ENCODE measurements at places on chromosomes 7 and 10. TPM values are rescaled to one million over a fixed set of nuclear protein-coding genes. Genes with fewer than 3 reads are reported as not detected.

LIPN gene
- total RNA-seq, result 0.24 TPM

NKX6-2 gene
- total RNA-seq, result 0.14 TPM

TUBB8 gene
- 0.46 TPM for total RNA-seq

CALML3 gene
- not detected for total RNA-seq

ACBD7 gene
- 0.76 TPM for total RNA-seq

MORN4 gene
- 9.0 TPM for total RNA-seq

KCNMA1 gene
- 27.9 TPM for total RNA-seq

CPEB3 gene
- total RNA-seq, result 3.7 TPM

- no peak for DNase-seq
Observed at GRCh38 chr10:76397181-76398042, 966.0 kb downstream of the LRMDA start.

DNA sequence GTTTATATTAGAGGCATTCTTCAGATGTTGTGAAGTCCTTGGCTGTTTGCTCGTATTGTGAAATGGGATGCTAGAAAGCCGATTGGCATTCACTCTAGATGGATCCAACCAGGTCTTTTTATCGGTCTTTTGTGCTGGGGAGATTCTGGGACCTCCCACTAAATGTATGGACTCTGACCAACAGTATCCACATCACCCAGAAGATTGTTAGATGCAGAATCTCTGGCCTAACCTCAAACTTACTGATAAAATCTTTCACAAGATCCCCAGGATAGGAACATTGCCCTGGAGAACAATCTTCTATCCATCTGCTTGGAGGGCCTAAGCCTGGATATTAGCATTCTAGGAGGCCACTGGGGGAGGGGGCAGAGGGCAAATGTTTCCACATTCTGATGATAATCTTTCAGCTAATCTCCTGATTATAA is 160.9 kb downstream of the PLXDC2 start:
- DNase-seq, result no peak

GRCh38 chr7:123633553-123633952 is 22.1 kb upstream of the LMOD2 start:
- DNase-seq, result no peak

- no peak for DNase-seq
Observed at GRCh38 chr10:963186-963585, 25.0 kb upstream of the GTPBP4 start.

DNA sequence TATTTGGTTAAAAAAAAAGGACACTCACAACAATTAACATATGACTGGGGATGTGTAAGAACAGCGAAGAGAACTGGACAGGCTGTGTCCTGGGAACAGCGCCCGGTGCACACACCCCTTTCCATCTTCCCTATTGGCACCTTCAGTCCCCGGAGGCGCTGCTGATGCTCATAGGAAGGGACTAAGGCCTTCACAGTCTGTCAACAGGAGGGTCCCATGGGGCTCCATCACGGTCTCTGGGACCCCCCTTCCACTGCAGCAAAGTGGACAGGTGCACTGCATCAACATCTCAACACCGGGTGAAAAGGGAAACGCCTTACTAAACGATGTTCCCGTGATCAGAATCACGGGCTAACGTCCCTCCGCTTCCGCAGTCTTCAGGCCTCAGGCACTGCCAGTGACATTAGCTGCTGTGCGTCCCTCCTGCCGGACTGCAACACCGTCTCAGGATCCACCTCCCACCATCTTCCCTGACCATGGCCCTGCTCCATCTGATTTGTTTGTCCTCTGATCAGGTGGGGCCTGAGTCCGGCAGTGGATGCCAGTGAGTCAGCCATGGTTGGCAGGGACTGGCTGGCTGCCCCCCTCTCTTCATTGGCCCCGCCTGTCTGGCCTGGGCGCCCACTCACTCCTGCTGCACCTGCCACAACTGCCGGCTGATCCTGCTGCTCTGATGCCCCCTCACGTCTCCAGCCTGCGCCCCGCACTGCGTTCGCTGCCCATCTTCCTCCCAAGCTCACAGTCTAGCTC is 614.7 kb downstream of the DNAJB6 start:
- DNase-seq, result peak; percentile 49

DNA sequence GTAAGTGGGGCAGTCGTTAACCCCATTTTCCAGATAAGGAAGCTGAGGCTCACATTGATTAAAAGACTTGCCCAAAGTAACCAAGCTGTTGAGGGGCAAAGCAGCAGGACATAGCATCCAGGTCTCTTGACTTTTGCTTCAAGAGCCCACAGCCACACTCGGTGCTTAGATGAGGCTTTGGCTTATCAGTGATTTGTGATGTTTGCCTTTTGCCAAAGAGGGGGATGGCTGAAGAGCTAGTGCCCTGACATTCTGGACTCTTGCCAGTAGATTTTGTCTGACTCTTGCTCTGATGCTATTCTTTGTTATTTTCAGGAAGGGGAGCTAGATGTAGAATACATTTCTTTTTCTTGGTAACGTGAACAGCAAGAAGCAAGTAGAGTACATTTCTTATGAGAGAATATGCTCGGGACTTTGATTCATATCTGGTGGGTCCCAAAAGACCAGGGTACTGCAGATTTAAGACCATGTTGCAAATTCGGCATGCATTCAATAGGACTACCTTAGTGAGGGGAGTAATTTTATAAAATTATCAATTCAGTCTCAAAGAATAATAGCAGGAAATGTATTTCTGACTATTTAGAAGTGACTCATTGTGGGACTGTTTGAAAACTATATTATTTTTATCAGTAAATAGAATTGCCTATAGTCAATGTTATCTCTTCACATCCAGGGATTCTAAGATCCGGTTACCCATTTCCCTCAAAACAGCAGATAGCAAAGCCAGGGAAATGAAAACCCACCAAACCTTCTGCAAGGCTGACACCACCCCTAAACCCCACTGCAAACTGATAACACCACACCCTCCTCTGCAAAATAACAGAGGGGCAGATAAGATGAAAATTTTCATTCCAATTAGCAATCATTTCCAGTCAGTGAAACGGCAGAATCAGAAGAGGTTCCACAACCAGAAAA is 180.0 kb upstream of the BMPER start:
- DNase-seq, result no peak

- no peak for DNase-seq
Observed at GRCh38 chr10:44577533-44577932, 192.6 kb upstream of the CXCL12 start.

DNA sequence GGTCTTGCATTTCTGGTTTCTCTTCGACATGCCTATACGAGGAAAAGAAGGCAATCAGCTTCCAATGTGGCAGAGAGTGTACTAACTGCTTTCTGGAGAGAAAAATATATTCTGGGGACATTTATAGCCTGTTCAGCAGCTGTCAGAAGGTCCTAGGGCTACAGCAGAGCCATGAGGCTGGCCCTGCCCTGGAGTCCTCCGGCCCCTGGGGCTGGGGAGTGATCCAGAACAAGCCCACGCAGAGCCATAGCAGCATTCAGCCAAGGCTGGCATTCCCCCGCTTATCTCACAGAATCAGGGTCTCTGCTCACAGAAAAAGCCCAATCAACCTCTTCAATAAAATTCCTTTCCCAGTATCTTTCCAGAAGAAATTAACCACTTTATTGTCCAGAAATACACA is 48.9 kb downstream of the FZD1 start:
- DNase-seq, result no peak

DNA sequence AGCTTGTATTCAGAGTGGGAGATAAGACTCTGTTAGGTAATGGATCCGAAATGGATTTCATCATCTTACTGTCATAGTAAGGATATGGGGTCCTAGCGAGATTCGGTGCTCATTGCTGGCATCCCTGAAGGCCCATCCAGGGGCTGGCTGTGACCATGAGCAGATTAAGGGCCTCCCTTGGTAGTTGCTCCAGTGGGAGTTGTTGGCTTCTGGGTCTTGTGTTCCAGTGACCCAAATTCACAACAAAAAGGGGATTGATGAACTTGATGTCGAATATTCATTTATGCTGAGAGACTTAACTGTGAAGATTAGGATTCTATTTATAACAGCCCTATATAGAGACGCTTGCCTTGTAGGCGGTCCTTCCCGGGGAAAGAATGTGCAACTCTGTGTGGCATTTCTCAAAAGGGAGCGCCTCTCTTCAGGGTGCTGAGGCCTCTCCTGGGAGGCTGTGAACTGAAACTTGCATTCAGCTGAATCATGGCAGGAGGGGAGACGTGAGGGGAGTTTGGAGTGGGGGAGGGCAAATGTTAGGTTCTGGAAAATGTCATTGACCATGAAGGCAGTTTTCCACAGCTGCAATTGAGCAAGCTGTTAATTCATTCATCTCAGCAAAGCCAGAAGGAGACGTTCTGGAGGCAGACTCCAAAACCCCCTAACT is 233.1 kb upstream of the FZD8 start:
- DNase-seq, result no peak

GRCh38 chr7:49852619-49853462 is 79.4 kb downstream of the VWC2 start:
- DNase-seq, result no peak

DNA sequence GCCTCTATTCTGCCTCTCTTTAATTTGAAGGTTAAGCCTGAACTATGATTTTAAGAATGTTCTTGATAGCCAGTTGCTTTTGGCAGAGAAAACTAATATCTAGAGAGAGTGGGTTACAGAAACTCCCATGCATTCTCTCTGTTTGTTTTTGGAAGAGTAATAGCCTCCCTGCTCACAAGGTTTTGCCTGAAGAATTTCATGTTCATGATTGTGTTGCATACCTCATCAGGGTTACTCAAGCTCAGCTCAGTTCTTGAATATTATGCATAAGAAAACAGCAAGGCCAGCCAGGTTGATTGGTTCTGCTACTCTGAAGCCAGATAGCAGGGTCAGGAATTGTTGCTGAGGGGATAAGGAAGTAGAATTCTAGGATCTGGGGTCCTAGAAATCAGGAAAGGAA is 137.4 kb downstream of the MDFIC start:
- DNase-seq, result no peak

GRCh38 chr10:3071405-3072198 is 4.3 kb downstream of the PFKP start:
- DNase-seq, result no peak

GRCh38 chr10:86757113-86757972 is 924 bp downstream of the BMPR1A start:
- DNase-seq, result peak; percentile 76

DNA sequence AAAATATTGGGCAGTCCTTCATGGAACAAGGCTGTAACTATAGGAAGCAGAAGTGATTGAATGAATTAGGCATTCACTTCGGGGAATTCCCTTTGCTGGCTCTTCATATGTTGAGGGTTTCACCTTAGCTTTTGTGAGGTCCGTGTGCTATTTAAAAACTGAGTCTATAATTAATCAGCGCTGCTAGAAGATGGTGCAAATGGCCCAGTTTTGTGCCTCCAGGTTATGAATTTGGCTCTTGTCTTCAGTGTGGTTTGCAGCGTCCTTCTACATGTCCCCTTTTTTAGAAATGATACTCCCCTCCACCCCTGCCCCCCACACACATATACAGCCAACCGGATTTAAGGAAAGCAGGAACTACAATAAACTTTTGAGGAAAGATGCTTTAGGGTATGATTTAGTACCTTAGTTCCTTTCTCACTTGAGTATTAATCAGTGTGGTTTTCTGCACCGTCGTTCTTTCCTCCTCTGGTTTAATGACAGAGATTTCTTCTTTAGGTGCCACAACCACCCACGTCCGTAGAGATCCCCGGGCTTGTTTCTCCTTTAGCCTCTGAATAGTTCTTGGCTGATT is 110.6 kb upstream of the SAMD8 start:
- no peak for DNase-seq

DNA sequence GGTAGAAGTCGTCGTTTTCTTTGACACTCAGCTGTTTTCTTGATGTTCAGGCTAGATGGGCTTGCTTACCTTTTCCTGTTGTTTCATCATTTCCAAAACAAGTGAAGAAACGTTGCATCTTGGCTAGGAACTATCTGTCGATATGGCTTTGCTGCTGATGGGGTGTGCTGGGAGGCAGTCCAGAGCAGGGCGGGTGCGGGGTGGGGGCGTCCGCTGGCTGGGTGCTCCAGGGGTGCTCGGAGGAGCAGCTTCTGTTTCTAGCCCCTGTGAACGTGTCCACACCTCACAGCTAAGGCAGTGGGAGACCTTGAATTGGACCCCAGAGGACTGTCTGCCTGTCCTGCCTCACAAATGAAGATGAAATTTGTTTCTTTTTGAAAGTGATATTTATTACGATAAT is 7.6 kb upstream of the SUN1 start:
- DNase-seq, result no peak

GRCh38 chr7:141462958-141463357 is 88.3 kb upstream of the AGK start:
- DNase-seq, result no peak

DNA sequence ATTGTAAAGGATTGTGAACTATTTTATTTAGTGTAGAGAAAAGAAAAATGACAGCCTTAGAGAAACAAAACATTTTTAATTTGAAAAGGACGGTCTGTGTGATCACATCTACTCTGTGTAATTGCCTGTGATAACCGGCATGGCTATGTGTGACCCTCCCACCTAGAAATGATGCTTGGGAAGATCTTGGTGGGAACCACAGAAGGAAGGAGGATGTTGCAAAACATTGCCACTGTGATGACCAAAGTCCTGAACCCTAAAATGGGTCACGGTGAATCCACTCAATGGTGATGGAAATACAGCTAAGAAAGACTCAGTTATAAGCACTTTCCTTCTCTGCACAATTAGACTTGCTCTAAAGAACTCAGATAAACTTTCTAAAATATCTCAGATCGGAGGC is 221.3 kb upstream of the FRMD4A start:
- no peak for DNase-seq

DNA sequence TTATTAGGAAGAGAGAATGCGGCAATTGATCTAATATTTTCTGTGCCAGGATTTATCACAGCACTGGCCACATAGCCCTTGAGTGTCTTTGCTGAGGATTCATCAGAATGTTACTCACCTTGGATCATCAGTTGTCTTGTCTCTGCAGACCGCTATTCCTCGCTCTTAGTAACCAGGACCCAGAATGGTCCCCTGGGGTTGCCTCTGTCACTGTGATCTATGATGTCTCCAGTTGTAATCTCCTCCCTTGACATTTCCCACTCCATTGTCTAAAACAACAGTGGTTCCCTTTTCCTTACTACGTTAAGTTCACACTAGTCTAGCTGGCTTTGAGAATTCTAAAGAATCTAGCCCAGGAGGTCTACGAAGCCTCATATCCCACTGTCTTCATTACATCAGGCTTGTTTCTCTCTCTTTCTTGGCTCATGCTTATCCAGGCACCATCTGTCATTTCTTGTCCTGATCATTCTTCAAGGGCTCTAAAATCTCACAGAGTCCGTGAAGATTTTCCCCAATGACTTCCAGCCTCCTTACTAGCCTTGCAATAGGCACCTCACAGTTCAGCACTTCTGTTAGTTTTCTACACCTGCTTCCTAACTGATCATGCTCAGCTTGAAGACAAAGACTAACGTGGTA is 125.8 kb downstream of the CUBN start:
- no peak for DNase-seq
